ENCODE measurements at places on chromosomes 16 and 17. TPM values are rescaled to one million over a fixed set of nuclear protein-coding genes. Genes with fewer than 3 reads are reported as not detected.

Gene TIMP2
- 257 TPM for total RNA-seq

Gene RRAD
- 2.8 TPM for total RNA-seq

Gene ZNF213
- 2.1 TPM for total RNA-seq

Gene NPIPB8
- total RNA-seq = 0.14 TPM

Gene GCGR
- total RNA-seq = not detected

Gene KRTAP4-9
- total RNA-seq = not detected

Gene ZNF287
- 3.1 TPM for total RNA-seq

Gene RHBDF1
- total RNA-seq = 43.7 TPM

Gene TMEM235
- total RNA-seq = not detected

Gene RAB26
- not detected for total RNA-seq

Gene C1QTNF8
- total RNA-seq = 2.9 TPM

- DNase-seq = no peak
These were observed 1.3 kb downstream of the SMTNL2 start for GRCh38 chr17:4585638-4585994.

- no peak for DNase-seq
These were observed 23.8 kb upstream of the LCMT1 start for GRCh38 chr16:25087761-25088160.

GRCh38 chr17:50359998-50360461 lies 13.0 kb downstream of the MRPL27 start:
- no peak for DNase-seq

DNA sequence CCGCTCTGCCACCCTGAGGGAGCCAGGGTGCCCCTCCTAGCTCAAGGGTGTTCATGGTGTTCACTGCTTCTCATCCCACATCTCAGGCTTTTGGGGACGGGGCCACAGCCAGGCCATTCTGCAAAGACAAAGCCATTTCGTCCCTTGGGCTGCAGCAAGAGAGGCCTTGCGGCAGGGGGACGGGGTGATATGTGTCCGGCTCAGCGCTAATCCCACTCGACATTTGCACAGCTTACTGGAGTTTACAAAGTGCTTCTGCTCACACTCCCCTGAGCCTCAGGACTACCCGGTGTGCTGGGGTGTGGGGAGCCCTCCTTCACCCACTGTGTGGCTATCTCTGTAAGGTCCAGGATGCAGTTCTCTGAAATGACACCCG lies 84.3 kb downstream of the RTN4RL1 start:
- DNase-seq = no peak

- DNase-seq = no peak
These were observed 11.6 kb downstream of the ARHGAP44 start for GRCh38 chr17:12800855-12801365.

DNA sequence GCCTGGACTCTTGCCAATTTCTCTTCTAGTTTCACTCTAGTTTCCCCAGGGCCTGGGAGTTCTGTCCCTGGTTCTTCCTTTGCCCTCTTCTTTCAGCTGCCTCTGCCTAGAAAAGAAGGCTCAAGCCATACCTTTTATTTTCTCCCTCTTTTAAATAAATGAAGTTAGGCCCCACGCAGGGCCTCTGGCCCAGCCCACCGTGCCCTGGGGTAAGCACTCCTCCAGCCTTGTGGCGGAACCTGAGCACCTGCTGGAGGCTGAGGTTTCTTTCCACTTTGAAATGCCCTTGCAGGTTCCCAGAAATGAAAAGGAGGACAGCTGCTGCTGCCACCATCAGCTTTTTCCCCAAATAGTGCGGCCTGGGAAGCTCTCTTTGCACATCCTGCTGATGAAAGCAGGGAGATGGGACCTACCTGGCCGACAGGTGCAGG lies 139.4 kb downstream of the CCDC182 start:
- DNase-seq = no peak

GRCh38 chr17:45131616-45132319 lies 547 bp downstream of the PLCD3 start:
- DNase-seq = no peak

- no peak for DNase-seq
These were observed 2.7 kb upstream of the HSD11B2 start for GRCh38 chr16:67428146-67428731.

GRCh38 chr17:1843947-1844346 lies 14.1 kb downstream of the RPA1 start:
- DNase-seq = no peak

DNA sequence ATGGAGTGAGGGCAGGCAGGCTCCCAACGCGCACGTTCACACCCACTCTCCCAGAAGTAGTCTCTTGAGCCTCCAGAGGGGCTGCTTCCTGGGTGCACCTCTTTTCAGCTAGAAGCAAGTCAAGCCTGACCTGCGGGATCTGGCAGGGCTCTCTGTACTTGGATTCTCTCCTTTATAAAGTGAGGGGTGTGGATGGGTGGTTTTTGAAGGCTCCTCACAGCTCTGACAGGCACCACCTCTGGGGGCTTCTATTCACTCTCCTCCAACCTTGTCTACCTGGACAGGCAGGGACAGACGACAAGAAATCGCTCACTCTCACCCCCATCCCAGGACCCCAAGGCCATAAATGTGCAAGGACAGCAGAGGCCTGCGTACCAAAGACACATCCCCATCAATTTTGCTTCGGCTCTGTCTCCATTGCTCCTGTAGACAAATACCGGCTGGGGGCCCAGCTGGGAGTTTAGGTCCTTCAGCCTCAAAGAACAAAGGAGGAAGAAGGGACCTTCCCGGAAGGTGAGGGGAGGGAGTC lies 814 bp upstream of the DYNLL2 start:
- no peak for DNase-seq

DNA sequence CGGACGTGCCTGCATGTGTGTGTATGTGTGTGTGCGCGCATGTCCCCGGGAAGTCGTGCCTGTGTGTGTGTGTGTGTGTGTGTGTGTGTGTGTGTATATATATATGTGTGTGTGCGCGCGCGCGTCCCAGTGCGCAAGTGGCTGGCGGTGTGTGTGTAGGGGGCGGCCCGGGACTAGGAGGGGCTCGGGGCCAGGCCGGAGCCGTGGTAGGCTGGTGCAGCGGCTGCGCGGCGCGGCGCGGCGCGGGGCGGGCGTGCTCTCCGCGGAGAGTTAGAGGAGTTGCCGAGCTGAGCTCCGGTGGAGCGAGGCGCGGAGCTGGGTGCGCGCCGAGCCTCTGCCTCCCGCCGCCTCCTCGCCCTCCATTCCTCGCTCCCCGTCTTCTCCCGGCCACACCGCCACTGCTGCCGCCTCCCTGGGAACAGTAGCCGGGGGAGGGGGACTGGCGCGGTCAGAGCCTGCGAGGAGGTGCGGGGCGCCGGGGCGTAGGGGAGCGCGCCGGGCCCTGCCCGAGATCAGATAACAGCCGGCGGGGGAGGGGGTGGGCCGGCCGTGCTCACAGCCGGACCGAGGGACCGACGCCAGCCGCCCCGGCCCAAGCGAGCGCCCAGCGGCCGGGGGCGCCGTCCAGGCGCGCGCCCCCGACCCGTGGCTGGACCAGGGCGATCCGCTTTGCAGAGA lies at the start of gene KCNJ12:
Gene KCNJ12, plus strand, starts transcription at position 277 of the 678 bp plus-strand sequence. CDS start 38,986 bp downstream, outside the sequence.
- no peak for DNase-seq

- DNase-seq = no peak
These were observed 24.0 kb downstream of the PIK3R5 start for GRCh38 chr17:8941520-8941919.

- no peak for DNase-seq
These were observed 93.9 kb upstream of the CDH8 start for GRCh38 chr16:62130101-62130500.

DNA sequence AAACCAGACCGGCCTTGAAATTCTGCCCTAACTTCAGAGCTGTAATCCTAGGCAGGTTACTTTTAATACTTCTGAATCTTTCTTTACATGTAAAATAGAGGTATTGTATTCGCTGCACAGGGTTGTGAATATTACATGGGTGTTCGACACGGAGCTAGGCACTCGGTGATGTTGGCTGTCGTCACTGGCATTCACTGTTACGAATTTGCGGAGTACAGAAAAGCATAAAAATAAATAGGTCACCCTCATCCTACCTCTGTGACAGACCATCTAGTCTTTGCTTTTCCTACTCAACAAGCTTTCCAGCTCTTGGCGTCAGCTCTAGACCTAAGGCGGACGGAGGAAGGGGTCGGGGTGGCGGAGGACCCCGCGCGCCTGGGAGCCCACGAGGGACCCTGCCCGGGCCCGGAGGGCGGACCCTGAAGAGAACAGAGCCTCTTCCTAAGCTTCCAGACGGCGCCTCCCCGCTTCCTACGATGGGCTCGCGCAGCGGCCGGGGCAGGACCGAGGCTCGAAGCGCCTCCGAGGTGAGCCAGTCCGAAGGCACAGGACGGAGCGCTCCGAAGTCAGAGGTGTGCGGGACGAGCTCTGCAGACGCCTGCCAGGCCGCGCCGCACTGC lies 879 bp upstream of the SPG7 start:
- DNase-seq = no peak

GRCh38 chr16:74896389-74897370 lies 88.2 kb downstream of the WDR59 start:
- DNase-seq = peak; percentile 85

GRCh38 chr17:57649731-57650484 lies 95.2 kb downstream of the CCDC182 start:
- peak; percentile 80 for DNase-seq

DNA sequence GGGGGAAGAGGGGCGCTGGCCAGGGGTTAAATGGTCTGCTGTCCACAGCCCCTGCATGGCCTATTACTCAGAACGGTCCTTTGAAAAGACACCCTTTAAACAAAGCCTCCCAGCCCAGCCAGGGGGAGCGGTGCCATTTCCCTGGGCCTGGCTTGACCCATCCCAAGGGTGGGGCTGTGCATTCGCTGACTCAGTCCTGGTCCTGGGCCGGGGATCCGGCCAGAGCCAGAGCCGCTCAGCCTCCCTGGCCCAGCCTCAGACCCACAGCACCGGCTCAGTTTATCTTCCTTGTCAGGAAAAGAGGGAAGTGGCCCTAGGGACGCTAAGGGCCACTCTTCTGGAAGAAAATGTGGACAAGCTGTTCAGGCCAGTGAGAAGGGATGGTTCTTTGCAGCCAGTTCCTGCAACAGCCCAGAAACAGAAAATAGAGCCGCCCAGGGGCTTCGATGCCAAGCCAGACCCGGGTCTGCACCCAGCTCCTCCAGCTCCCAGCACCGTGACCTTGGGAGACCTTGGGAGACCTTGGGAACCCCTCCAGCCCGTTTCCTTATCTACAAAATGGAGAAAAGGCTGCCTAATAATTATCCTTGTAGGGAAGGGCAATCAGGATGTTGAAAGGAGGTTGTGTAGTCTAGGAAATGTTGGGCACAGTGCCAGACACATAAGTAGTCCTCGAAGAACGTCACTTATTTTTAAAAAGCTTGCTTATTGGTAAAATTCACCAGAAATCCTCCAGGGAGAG lies 82.5 kb downstream of the ZDHHC7 start:
- DNase-seq = peak; percentile 57

DNA sequence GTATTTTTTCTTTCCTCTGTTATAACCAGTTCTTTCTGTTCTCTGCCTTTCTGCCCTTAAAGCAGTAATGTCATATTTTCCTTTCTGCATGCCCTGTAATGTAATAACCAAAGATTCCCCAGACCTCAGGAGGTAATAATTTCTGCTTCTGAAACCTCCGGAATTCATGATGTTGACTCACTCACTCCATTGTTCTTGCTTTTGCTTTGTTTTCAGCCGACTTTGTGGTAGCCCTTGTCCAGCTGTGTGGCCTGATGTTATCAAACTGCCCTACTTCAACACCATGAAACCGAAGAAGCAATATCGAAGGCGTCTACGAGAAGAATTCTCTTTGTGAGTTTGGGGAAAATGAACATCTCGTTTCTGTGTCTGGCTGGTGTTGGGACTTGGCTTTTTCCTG lies 55.9 kb downstream of the CDK12 start:
- DNase-seq = peak; percentile 85

- DNase-seq = no peak
These were observed 61.9 kb downstream of the KLHDC4 start for GRCh38 chr16:87703835-87704375.

DNA sequence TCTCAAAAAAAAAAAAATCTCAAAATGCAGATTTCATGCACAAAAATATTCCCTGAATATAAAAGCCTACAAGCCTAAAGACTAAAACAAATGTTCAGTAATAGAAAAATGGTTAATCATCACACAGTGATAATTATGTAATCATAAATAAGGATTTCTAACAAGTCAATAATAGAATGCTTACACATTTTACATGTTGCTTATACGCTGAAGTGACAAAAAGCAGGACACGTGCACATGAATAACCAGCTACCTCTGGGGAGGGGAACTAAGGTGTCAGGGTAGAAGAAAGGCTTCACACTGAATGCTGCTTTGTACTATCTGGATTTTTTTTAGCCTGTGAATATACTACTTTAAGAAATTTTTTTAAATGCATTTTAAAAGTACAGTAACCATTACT lies 31.1 kb downstream of the HEATR6 start:
- DNase-seq = no peak

DNA sequence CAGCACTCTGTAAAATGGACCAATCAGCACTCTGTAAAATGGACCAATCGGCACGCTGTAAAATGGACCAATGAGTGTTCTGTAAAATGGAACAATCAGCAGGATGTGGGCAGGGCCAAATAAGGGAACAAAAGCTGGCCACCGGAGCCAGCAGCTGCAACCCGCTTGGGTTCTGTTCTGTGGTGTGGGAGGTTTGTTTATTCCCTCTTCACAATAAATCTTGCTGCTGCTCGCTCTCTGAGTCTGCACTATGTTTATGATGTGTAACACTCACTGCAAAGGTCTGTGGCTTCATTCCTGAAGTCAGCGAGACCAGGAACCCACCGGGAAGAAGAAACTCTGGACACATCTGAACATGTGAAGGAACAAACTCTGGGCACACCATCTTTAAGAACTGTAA lies 20.5 kb downstream of the TMEM100 start:
- no peak for DNase-seq

- no peak for DNase-seq
These were observed 50.1 kb upstream of the JPH3 start for GRCh38 chr16:87552072-87552718.
